Urinary bladder (tissue), 4 donors: ENCODE measurements at places on chromosomes 5 and 9. TPM values are rescaled to one million over a fixed set of nuclear protein-coding genes. Genes with fewer than 3 reads are reported as not detected.

DNA sequence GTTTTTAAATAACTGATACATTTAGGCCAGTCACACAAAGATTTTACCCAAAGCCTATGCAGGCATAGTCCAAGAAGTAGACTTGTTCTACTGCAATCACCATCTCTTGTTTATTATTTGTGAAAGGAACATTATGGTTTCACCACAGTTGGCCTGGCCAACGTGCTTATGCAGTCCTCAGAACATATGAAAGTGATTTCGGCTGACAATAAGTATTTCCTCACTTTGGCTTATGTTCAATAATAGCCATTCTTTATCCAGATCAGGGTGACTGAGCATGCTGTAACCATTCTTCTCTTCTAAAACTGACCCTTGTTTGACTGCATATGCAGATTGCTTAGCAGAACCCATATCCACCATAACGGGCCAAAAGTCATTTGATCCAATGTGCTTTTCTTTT is 76.6 kb upstream of the CCDC152 start:
- DNase-seq = no peak

DNA sequence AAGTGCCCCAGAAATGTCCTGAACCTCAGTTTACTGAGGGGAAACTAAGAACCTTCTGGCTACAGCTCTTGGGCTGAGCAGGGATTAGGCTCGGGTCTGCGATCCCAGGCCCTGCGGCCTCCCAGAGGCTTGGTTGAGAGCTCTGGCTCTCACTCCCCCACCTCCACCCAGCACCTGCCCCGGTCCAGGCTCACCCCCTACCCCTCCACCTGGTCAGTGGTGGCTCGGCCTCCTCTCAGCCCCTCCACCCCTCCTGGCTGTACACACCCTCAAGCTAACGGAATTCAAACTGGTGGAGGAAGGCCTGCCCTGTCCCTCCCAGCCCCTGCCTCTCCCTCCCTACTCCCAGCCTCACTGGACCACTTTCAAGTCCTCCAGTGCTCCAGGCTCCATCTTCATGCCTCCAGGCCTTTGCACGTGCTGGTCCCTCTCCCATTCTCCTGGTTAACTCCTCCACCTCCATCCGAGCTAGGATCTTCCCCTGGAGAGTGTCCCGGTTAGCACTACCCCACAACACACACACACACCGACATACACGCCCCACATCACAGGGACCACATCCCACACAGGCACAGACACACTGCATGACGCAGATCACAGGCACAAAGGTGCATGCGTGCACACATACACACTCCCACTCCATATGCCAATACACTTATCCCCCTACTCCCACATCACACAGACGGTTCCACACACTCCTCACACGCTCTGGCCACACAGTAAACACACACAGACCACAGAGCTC is 130.9 kb downstream of the C9orf50 start:
- no peak for DNase-seq

DNA sequence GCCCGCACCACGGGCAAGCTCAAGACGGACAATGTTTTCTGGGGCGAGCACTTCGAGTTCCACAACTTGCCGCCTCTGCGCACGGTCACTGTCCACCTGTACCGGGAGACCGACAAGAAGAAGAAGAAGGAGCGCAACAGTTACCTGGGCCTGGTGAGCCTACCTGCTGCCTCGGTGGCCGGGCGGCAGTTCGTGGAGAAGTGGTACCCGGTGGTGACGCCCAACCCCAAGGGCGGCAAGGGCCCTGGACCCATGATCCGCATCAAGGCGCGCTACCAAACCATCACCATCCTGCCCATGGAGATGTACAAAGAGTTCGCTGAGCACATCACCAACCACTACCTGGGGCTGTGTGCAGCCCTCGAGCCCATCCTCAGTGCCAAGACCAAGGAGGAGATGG is 108.6 kb downstream of the DAB2IP start:
- DNase-seq = no peak

- no peak for DNase-seq
Observed at GRCh38 chr9:29332789-29333188, 1759.5 kb upstream of the C9orf72 start.

DNA sequence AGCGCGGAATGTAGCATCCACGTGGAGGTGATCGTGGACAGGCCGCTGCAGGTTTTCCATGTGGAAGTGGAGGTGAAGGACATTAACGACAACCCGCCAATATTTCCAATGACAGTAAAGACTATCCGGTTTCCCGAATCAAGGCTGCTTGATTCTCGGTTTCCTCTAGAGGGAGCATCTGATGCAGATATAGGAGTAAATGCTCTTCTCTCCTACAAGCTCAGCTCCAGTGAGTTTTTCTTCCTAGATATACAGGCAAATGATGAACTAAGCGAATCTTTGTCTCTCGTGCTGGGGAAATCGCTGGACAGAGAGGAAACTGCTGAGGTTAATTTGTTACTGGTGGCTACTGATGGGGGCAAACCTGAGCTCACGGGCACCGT is 598 bp downstream of the PCDHA2 start:
- DNase-seq = no peak

The ZER1 gene
- 15.9 TPM for total RNA-seq
